Vagina (tissue), 2 donors: ENCODE measurements at places on chromosomes 7 and 10. TPM values are rescaled to one million over a fixed set of nuclear protein-coding genes. Genes with fewer than 3 reads are reported as not detected.

Gene HELLS
- 8.3 TPM for total RNA-seq

Gene PPP1R17
- not detected for total RNA-seq

Gene TAS2R41
- total RNA-seq: not detected

Gene AKR1C8
- not detected for total RNA-seq

Gene FAM53B
- total RNA-seq: 35.1 TPM

Gene DYNC1I1
- 12.0 TPM for total RNA-seq

Gene TMEM184A
- 129 TPM for total RNA-seq

Gene CHST3
- 26.0 TPM for total RNA-seq

Gene PRKCQ
- total RNA-seq: 3.7 TPM

Gene TRIM50
- total RNA-seq: not detected

Gene CHAT
- not detected for total RNA-seq

DNA sequence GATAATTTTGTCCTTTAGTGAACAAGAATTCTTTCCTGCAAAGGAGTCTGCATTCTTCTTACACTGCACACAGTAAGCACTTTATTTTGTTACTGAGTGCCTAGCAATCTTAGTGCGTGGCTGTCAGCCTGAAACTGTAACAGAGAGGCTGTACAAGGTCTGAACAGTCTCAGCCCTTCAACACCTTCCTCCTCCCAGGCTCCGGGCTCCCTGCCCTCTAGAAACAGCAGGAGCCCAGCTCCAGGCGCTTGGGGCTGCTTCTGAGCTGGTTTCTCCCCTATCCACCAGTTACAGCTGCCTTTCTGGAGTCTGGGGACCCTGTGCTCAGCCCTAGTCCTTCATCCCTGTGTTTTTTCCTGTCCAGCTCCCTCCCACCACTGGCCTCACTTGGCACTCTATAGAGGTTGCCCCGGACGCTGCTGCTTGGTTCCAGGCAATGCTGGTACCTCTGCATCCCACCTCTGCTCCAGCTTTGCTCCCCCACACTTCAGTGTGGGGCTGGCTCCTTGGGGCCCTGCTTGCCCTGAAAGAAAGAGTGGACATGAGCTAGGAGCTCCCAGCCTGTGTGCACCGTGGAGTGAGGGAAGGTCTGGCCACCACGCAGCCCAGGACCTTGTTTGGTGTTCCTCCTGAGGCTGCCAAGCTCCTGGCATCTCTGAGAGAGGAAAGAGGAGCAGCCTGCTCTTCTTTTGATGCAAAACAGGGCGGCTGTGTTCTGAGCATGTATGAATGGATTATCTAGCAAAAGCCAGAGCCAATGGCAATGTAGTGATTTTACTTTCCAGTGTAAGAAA is 251.2 kb upstream of the GRB10 start:
- no peaks in the 10 kb centered on the region for H3K27me3 ChIP-seq
- H3K4me1 ChIP-seq: no peaks in the 10 kb centered on the region
- H3K4me3 ChIP-seq: no peak overlapping the region
- H3K27ac ChIP-seq: no peak overlapping the region

DNA sequence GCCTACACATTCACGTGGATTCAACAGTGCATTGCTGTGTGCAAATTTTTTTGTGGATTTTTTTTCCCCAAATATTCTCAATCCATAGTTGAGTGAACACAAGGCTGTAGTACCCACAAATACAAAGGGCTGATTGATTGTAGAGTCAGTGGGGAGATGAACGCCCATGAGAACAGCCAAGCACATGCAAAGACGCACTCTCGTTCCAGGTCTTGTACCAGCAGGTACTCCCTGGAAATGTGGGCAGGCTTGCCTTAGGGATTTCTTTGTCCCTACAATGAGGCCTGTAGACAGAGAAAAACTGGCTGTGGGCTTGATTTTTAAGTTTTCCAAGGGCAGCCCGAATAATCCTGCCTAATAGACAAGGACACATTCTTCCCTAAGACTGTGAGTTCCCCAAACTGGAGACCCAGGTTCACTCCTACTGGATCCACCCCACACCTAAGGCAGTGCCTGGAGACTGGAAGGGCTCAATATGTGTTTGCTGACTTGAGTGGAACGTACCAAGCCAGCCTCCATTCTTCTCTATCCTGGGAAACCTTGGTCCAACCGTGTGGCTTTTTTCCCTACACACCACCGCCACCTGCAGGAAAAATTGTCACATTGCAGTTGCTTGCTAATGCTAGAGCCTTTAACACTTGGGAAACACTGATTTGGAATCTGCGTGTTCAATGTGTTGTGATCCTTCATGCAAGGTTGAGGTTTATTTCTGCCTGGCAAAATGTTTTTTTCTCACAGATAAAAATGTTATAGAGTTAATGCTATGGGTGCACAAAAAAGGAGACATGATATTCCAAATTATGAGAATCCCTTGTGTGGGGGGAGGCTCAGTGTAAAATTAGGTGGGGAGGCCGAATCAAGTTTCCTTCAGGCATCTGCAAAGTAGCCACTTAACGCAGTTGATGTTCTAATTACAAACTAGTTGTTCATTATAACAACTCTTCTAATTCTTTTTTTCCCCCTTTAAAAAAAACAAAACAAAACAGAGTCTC is 49.3 kb downstream of the PPP1R17 start:
- H3K27ac ChIP-seq: no peak overlapping the region
- H3K27me3 ChIP-seq: no peaks in the 10 kb centered on the region
- H3K36me3 ChIP-seq: no peaks in the 10 kb centered on the region

DNA sequence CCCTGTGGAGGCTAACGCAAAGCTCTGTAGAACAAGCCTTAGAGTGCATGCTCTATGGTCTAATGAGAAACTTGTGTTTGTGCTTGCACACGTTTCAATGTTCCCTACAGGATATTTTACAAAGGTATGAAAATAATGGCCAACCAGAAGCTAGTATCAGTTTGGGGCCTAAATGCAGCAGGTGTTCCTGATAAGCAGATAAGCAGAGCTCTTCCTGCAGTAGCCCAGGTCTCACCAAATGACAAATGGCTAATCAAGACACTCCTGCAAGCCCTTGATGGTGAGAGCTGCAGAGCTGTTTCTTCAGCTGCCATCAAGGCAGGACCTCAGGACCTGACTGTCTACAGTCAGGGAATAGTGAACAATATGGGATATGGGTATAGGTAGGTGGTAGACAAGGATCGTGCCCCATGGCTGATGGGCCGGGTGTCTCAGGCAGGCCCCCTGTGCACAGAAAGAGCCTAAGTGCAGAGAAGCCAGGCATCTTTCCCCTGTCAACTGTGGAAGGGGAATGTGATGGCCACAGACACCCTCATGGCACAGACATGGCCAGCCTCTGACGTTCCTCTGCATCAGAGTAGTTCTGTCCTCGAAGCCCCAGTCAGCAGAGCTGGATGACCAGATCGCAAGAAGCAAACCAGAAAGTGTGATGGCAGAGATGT is 23.2 kb upstream of the RASSF4 start:
- H3K36me3 ChIP-seq: no peaks in the 10 kb centered on the region
- no peak overlapping the region for H3K27ac ChIP-seq
- no peaks in the 10 kb centered on the region for H3K27me3 ChIP-seq
- peaks cover 22% of the 10 kb centered on the region for H3K4me1 ChIP-seq
- no peak overlapping the region for H3K4me3 ChIP-seq
- no peak for DNase-seq

DNA sequence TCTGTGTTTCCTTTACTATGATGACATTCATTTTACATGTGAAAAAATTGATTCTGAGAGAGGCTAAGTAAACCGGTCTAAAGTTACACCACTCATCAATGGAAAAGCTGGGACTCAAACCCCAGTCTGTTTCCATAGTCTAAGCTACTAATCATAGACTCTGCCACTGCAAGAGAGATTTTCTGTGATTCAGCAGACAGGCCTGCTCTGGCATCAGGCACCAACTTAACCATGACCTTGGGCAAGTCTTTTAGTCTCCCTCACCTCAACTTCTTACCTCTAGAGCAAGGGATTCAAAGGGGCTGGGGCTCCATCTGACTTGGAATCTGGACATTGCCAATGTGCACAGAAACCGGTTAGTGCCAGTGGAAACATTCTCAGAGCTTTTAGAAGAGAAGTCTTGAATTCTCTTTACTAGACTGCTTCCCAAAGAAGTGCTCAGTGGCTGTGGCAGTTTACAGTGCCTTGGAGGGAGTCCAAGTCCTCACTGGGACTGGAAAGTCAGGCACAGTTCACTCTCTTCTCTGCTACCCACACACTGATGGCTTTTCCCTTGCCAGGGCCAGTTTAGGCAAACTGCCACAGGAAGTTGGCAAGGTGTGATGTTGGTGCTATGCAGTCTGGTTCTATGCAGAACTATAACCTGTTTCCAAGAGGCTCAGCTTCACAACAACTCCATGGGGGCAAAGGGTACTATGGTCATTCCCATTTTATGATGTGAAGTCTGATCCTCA is 4.5 kb upstream of the BLNK start:
- peaks cover 19% of the 10 kb centered on the region for H3K4me1 ChIP-seq
- H3K4me3 ChIP-seq: no peak overlapping the region
- H3K36me3 ChIP-seq: no peaks in the 10 kb centered on the region
- H3K27ac ChIP-seq: no peak overlapping the region
- H3K27me3 ChIP-seq: no peaks in the 10 kb centered on the region
- peak; percentile 60 for DNase-seq

- peaks cover 13% of the 10 kb centered on the region for H3K27me3 ChIP-seq
- H3K4me3 ChIP-seq: no peak overlapping the region
- H3K27ac ChIP-seq: no peak overlapping the region
Measured at GRCh38 chr7:157693521-157694375, 356.9 kb downstream of the DNAJB6 start.

DNA sequence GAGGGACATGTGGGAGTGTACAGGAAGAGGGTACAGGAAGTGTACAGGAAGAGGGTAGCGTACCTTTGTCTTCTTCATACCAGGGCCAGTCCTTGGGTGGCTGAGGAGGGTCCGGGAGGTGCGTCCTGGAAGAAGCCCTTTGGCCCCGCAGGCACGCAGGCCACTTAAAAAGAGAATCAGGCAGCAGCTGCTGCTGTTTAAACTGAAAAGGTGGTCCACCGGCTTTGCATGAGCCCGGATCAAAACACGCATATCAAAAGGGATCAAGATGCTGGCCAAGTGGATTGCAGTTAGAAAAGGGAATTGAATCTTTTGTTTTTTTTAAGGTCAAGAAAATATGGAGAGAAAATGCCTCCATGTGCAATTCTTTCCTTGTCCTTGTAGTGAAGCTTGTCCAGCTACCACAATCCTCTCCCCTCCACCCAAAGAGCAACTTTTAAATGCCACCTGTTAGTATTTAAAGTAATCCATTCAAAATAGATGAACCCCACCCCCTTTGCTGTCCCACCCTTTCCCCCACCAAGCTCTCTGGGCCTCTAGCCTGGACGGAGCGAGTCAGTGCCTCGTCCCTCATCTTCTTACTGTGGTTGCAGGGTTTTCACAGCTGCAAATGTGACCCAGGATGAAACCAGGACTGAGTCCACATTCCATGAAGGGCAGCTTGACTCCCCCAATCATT is 142.8 kb downstream of the GLCCI1 start:
- DNase-seq: no peak
- no peaks in the 10 kb centered on the region for H3K27me3 ChIP-seq
- no peaks in the 10 kb centered on the region for H3K36me3 ChIP-seq
- H3K27ac ChIP-seq: no peak overlapping the region
- no peaks in the 10 kb centered on the region for H3K4me1 ChIP-seq

GRCh38 chr7:15016766-15017165 is 114.2 kb upstream of the DGKB start:
- H3K36me3 ChIP-seq: no peaks in the 10 kb centered on the region
- H3K4me3 ChIP-seq: no peak overlapping the region
- no peaks in the 10 kb centered on the region for H3K27me3 ChIP-seq
- H3K27ac ChIP-seq: no peak overlapping the region

DNA sequence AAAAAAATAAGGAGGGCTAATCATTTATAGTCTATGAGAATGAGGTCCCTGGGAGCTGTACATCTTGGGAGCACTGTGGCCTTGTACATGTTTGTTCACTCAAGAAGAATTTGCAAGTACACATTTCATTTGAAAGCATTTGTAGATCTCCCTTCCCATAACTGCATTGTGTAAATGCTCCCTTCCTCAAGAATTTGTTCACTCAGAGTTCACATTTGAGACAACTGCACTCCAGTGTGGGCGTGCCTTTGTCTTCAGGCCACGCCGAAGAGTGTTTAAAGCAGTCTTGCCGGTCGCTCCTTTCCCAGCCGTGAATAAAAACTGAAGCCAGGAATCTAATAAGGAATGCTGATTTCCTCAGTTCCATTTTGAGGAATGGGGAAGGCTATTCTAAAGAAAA is 291.1 kb upstream of the LYZL1 start:
- no peaks in the 10 kb centered on the region for H3K4me1 ChIP-seq
- H3K36me3 ChIP-seq: no peaks in the 10 kb centered on the region
- no peaks in the 10 kb centered on the region for H3K27me3 ChIP-seq
- H3K4me3 ChIP-seq: no peak overlapping the region

DNA sequence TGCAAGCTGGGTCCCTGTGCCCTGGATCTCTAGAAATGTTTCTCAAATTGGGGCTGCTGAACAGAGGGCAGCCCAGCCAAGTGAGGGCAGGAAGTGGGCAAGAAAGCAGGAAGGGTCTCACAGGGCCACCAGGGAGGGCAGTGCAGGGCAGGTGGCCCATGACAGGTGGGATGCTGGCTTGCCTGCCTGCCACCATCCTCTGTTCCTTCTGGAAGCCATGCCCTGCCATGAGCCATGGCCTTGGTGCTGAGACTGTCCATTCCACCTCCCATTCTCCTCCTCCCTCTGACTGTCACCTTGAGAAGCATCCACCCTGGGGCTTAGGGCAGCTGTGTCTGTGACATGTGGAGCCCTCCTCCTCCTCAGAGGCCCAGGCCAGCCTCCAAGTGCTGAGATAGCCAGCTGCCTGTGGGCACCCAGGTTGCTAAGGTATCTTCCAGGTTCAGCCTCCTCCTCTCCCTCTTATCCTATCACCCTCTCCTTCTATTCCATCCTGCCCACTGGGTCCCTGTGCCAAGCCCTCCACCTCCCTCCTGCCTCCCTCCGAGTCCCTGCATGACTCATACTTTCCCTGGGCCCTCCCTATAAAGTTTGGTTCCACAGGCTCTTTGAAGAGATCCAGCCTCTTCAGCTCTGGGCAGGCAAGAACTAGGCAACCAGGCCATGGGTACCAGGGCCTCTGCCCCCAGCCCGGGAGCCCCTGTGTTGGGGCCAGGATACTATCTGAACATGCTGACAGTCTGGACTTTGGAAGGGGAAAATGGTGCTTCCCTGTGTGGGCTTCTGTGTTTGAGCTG is 1.3 kb downstream of the VSIR start:
- peak overlapping the region; percentile 99 for H3K27ac ChIP-seq
- H3K27me3 ChIP-seq: no peaks in the 10 kb centered on the region
- H3K4me3 ChIP-seq: peak overlapping the region; percentile 83
- no peaks in the 10 kb centered on the region for H3K36me3 ChIP-seq

DNA sequence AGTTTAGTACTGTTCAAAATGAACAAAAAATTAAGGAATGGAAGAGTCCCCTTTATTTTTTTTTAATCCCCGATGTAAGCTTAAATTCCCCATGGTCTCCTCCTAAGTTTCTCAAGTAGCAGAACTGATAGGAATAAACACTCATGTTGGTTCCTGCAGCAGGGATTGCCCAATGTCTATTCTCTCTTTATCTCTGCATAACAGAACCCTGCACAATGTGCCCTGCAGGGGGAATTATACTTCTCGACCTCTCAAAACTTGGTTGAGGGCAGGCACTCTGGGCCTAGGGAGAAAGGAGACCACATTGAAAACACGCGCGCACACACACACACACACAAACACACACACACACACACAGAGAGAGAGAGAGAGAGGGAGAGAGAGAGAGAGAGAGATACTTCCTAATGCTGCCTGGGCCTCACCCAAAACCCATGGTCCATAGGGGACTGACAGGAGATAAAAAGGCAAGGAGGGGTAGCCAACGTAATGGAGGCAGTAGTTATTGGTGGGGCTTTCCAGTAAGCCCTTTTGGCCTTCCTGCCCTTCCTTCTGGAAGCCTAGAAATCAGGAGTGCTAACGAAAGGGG is 22.7 kb downstream of the JAZF1 start:
- no peak overlapping the region for H3K4me3 ChIP-seq
- H3K27ac ChIP-seq: no peak overlapping the region
- peaks cover 64% of the 10 kb centered on the region for H3K4me1 ChIP-seq
- no peaks in the 10 kb centered on the region for H3K27me3 ChIP-seq
